ENCODE measurements at places on chromosomes 16 and 17. TPM values are rescaled to one million over a fixed set of nuclear protein-coding genes. Genes with fewer than 3 reads are reported as not detected.

The FBXW10B gene
- 1.3 TPM for polyA plus RNA-seq

The KRTAP2-3 gene
- polyA plus RNA-seq, result not detected

The KCNH6 gene
- polyA plus RNA-seq, result 0.05 TPM

The SHMT1 gene
- 28.7 TPM for polyA plus RNA-seq

The ACSM2A gene
- not detected for polyA plus RNA-seq

The NDRG4 gene
- polyA plus RNA-seq, result 5.3 TPM

The PCGF2 gene
- 17.1 TPM for polyA plus RNA-seq

The OR3A3 gene
- not detected for polyA plus RNA-seq

The ANKRD40CL gene
- polyA plus RNA-seq, result not detected

The MPDU1 gene
- 99.5 TPM for polyA plus RNA-seq

The PLXDC1 gene
- polyA plus RNA-seq, result 5.9 TPM

The IRX3 gene
- polyA plus RNA-seq, result 51.1 TPM
